ENCODE measurements at places on chromosomes 2 and 18. TPM values are rescaled to one million over a fixed set of nuclear protein-coding genes. Genes with fewer than 3 reads are reported as not detected.

- H3K4me1 ChIP-seq = no peaks in the 10 kb centered on the region
- no peaks in the 10 kb centered on the region for H3K36me3 ChIP-seq
- DNase-seq = no peak
- no peaks in the 10 kb centered on the region for H3K27me3 ChIP-seq
Observed at GRCh38 chr18:28786926-28787325, 610.0 kb upstream of the CDH2 start.

GRCh38 chr2:110829413-110830146, 97.2 kb downstream of the ACOXL start:
- DNase-seq = no peak
- no peaks in the 10 kb centered on the region for H3K4me1 ChIP-seq
- H3K27ac ChIP-seq = no peak overlapping the region
- no peak overlapping the region for H3K4me3 ChIP-seq

- no peak overlapping the region for H3K27ac ChIP-seq
- peaks cover 2% of the 10 kb centered on the region for H3K27me3 ChIP-seq
- no peaks in the 10 kb centered on the region for H3K36me3 ChIP-seq
- peaks cover 14% of the 10 kb centered on the region for H3K4me1 ChIP-seq
Observed at GRCh38 chr18:62606106-62606505, 83.3 kb downstream of the ZCCHC2 start.

GRCh38 chr2:118294063-118294462, 205.8 kb downstream of the INSIG2 start:
- H3K4me1 ChIP-seq = peaks cover 7% of the 10 kb centered on the region
- H3K4me3 ChIP-seq = no peak overlapping the region
- DNase-seq = no peak
- H3K36me3 ChIP-seq = no peaks in the 10 kb centered on the region

DNA sequence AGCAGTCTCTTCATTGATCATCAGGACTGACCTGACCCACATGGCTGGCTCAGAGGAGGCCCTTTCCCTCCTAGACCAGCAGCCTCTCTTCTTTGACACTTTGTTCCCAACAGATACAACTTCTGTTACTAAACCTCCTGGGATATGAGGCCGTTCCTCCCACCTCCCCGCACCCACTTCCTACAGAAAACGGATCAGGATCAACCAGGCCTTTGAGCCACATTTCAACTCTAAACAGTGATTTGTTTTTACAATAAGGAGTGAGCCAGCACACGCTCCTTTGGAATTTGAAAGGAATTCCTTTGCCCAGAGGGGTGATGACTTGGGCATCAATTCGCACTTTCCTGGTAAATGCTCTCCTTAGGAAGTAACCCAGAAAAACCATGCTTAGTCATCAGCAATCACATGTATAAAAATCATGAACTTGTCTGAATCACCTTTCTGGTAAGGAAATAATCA, 180.4 kb downstream of the FAM124B start:
- H3K36me3 ChIP-seq = no peaks in the 10 kb centered on the region
- no peak for DNase-seq

GRCh38 chr2:237269138-237269875, 144.7 kb downstream of the COL6A3 start:
- DNase-seq = peak; percentile 64
- peaks cover 15% of the 10 kb centered on the region for H3K4me1 ChIP-seq
- H3K36me3 ChIP-seq = no peaks in the 10 kb centered on the region
- no peaks in the 10 kb centered on the region for H3K27me3 ChIP-seq

- no peaks in the 10 kb centered on the region for H3K4me1 ChIP-seq
- DNase-seq = no peak
- no peak overlapping the region for H3K4me3 ChIP-seq
- H3K36me3 ChIP-seq = no peaks in the 10 kb centered on the region
Observed at GRCh38 chr2:157190151-157190550, 67.4 kb upstream of the GALNT5 start.

GRCh38 chr2:26305540-26305939, 40.4 kb upstream of the SELENOI start:
- peaks cover 2% of the 10 kb centered on the region for H3K4me1 ChIP-seq
- no peak overlapping the region for H3K4me3 ChIP-seq
- H3K27me3 ChIP-seq = no peaks in the 10 kb centered on the region
- DNase-seq = no peak
- no peaks in the 10 kb centered on the region for H3K36me3 ChIP-seq

GRCh38 chr18:63348508-63349136, 18.4 kb downstream of the KDSR start:
- peaks cover 3% of the 10 kb centered on the region for H3K4me1 ChIP-seq
- H3K36me3 ChIP-seq = peaks cover 66% of the 10 kb centered on the region
- no peak for DNase-seq
- no peaks in the 10 kb centered on the region for H3K27me3 ChIP-seq
- no peak overlapping the region for H3K27ac ChIP-seq

GRCh38 chr18:3103576-3103975, 90.6 kb upstream of the LPIN2 start:
- H3K27ac ChIP-seq = no peak overlapping the region
- H3K27me3 ChIP-seq = no peaks in the 10 kb centered on the region
- no peaks in the 10 kb centered on the region for H3K36me3 ChIP-seq
- H3K4me3 ChIP-seq = no peak overlapping the region

DNA sequence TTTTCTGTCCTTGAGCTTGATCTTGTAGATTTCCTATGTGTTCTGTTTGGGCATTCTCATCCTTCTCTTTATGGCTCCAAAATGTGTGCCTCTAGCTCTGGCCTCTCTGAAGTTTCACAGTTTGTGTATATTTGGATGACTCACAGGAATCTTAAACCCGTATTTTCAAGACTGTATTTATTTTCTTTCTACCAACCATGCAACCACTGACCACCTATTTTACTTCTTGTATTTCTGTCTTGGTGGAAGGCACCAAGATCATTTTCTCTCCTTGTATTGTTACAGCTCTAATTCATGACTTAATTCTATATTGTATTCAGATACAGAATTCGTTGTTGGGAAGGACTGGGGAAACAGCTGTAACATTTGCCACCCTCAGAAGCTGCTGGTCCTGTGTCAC, 39.5 kb downstream of the ACSL3 start:
- H3K4me1 ChIP-seq = no peaks in the 10 kb centered on the region
- H3K27ac ChIP-seq = no peak overlapping the region
- no peak overlapping the region for H3K4me3 ChIP-seq

GRCh38 chr2:195861821-195862220, 204.8 kb downstream of the SLC39A10 start:
- no peak for DNase-seq
- no peak overlapping the region for H3K4me3 ChIP-seq
- no peaks in the 10 kb centered on the region for H3K36me3 ChIP-seq
- no peaks in the 10 kb centered on the region for H3K4me1 ChIP-seq
- no peak overlapping the region for H3K27ac ChIP-seq
- no peaks in the 10 kb centered on the region for H3K27me3 ChIP-seq

- H3K4me3 ChIP-seq = no peak overlapping the region
- DNase-seq = no peak
- no peaks in the 10 kb centered on the region for H3K4me1 ChIP-seq
- no peaks in the 10 kb centered on the region for H3K36me3 ChIP-seq
Observed at GRCh38 chr2:8422450-8422800, 259.4 kb upstream of the ID2 start.

- H3K27me3 ChIP-seq = no peaks in the 10 kb centered on the region
- H3K4me1 ChIP-seq = no peaks in the 10 kb centered on the region
- DNase-seq = no peak
- H3K36me3 ChIP-seq = no peaks in the 10 kb centered on the region
Observed at GRCh38 chr2:135664623-135665068, 77.0 kb upstream of the UBXN4 start.

TEKT4 gene
- total RNA-seq = 2.7 TPM

ZNF521 gene
- total RNA-seq = 63.9 TPM

DSC1 gene
- 0.10 TPM for total RNA-seq

CXCR4 gene
- 19.2 TPM for total RNA-seq

CFAP221 gene
- total RNA-seq = 12.8 TPM

MCFD2 gene
- 79.3 TPM for total RNA-seq

Data from spinal cord (tissue), 10 donors.